ENCODE measurements at places on chromosomes 12 and 14.
A peak's percentile ranks its signal among the peaks of the same experiment; 100 is the strongest.

GRCh38 chr12:47819138-47819895, 386 bp downstream of the HDAC7 start:
- no peak for DNase-seq

- DNase-seq, result peak; percentile 80
These were observed 49.2 kb downstream of the DUSP16 start for GRCh38 chr12:12513416-12514006.

GRCh38 chr14:50675597-50675996, 7.5 kb upstream of the SAV1 start:
- no peak for DNase-seq

DNA sequence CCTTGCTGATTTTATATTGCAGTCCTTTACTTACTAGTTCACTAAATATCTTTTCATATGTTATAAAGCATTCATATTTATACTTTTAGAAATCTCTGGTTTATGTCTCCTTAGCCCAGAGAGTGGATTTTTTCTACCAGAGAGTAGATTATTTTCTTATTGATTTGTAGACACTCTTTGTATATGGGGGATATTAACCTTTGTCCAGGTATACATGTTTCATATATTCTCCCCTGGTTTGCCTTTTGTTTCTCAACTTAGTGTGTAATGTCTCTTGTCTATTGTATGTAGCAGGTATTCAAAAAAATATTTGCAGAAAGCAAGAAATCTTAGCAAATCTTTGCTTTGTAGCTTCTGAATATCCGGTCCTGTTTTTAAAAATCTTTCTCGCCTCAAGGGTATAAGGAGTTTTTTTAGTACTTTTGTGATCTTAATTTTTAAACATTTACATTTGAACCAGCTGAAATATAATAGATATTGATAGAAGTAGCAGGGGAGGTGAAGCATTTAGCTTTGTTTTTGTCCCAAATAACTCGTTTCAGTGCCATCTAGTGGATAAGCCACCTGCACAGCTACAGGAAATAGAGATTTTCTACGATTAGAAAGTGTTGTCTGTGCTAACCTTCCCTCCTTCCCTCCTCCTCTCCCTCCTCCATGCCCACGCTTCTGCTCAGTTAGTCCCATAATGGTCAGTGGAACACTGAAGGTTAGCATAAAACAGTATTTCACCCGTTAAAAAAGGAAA, 97.0 kb downstream of the PHETA1 start:
- no peak for DNase-seq

- no peak for DNase-seq
These were observed 13.0 kb upstream of the APOBEC1 start for GRCh38 chr12:7678744-7679143.

DNA sequence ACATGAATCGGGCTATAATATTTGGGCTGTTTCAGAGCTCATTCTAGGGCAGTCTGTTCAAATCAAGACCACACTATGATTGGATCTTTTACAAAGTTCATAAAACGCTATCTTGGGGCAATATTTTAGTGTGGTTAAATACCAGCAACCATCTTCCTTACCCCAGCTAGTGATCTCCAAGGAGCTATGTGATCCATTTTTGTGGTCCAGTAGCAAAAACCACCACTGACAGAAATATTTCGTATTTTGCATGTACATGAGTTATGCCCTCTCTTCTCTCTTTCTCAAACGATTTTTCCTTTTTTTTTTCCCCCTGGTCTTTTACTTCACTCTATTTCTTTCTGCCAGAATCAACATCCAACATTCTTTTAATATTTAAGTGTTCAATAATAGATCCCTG, 280.6 kb upstream of the KITLG start:
- DNase-seq, result no peak

DNA sequence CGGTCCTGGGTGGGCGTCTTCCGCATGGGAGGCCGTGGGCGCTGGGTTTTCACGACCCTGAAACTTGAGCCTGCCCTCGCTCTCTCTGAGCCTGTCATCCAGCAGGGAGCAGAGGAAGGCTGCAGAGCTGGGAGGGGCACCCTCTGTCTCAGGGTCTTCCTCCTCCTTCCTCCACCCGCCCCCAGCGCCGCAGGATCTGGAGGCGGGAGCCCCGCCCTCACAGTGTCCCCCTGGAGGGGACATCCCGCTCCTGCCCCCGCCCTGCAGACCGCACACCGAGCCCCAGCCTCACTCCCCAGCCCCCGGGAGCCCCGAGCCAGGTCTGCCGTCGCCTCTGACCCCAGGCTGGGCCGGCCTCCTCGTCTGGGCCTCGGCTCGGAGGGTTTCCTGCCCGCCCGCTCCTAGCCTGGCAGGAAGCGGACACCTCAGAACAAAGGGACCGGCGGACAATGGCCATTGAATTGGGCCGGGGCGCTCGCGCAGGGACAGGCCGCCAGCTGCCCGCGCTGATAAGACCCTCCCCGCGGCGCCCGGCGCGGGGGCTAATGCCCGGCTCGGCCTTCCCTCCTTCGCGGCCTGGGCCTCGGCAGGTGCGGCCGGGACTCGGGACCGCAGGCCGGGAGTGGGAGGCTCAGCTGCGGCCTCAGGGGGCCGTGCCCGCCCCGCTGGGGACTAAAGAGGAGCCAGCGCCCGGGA, 15.3 kb upstream of the NUDT14 start:
- no peak for DNase-seq

DNA sequence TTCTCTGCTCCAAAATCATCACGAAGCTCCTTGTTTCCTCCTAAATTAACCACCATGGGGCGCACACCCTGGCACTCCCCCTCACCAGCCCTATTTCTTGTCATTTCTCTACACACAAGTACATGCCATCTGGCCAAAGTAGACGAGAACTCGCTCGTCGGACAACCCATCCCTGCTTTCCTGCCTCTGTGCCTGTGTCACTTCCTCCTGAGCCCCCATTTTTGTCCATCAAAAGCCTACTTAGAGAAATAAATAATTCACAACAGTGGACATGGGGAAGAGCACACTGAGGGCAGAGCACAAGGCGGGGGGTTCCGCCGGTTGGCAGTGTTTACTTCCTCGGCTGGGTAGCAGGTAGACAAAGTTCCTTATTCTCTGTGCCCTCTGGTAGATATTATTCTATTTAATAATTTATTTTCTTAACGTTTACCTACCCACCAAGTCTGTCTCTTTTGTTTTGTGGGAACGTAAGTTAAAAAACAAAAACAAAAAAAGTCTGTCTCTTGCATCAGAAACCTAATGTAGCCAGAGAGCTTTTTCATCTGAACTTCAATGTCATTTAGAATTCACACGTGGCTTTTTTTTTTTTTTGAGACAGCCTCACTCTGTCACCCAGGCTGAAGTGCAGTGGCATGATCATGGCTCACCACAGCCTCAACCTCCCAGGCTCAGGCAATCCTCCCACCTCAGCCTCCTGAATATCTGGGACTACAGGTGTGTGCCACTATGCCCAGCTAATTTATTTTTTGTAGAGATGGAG, 6.0 kb downstream of the VPS37B start:
- DNase-seq, result no peak

- DNase-seq, result no peak
These were observed 426.7 kb downstream of the RAD51B start for GRCh38 chr14:68246074-68246785.

GRCh38 chr12:7581625-7582024, 78.0 kb upstream of the CD163 start:
- no peak for DNase-seq

DNA sequence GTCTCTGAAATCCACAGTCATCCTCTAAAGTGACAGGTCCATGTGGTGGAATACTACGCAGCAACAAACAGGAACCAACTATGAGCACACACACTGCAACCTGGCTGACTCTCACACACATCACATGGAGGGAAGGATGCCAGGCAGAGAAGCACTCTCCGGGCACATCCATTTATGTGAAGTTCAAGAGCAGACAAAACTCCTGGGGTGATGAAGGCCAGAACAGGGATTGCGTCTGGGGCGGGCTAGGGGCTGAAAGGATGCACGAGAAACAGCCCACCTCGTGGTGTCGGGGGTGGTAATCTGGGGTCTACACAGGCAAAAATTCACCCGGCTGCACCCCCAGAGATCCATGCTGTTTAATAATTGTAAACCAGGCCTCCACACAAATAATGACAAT, 100.2 kb downstream of the DICER1 start:
- no peak for DNase-seq

DNA sequence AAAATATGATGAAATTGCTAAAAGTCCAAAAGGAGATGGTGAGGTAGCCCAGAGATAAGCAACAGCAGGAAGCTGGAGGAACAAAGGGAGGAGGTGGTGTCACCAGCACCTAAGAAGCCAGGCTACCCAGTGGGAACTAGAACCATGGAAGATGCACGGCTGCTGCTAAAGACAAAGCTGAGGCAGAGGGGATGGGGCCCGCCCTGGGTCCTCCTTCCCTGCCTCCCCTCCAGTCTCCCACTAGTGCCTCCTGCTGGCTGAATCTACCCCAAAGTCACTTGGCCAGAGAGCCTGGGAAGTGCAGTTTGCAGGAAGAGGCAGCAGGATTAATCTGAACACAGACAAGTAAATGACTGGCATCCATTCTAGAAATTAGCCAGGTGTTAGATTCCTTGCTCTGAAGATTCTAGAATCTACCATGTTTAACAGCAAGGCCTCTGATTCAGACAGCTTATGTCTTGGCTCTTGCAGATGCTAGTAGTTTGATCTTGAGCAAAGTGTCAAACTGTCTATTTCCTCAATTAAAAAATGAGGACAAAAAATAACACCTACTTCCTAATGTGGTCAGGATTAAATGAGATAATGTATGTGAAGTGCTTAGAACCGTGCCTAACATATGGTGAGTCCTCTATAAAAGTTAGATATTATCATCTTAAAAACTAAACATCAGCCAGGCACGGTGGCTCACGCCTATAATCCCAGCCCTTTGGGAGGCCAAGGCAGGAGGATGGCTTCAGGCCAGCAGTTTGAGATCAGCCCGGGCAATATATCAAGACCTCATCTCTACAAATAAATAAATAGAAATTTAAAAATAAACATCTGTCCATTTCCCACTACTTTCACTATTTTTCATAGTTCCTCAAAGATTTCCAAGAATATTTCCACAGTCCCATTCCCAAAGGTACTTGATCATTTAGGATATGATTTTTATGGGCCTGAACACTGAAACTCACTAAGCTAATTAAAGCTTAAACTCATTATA, 5.8 kb upstream of the LRP10 start:
- DNase-seq, result no peak

DNA sequence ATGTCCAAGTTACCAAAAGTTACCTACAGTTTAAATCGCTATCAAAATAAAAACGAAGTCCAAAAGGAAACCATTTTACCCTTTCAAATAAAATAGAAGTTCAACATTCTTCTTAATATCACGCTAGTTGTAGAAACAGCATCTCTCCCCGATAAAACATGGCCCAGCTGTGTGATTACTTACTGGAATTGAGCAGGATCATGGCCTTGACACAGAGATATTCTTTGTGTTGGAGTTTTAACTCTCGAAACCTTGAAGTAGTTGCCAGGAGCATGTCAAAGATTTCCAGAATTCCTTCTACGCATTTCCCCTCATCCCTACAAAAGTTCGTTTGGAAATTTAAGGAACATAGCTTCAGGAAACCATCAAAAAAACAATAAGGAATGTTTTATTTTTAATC, 44.8 kb downstream of the ESR2 start:
- DNase-seq, result no peak

- no peak for DNase-seq
These were observed 174.4 kb upstream of the RPH3A start for GRCh38 chr12:112617153-112617505.

DNA sequence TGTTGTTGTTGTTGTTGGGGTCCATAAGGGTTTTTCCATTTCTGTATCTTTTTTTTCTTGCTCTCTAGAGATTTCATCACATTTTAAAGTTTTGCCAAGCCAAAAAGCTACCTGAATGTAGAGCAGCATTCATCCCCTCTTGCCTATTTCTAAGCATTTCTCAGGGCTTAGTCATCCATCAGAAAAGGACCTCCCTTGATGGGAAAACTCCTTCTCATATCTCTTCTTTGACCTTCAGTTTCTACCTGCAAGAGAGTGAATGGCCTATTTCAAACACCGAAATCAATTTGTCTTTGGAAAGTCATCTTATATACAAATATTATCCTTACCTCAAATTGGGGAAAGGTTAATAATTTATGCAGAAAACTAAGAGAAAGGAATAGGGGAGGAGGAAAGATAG, 4.5 kb downstream of the MYBPC1 start:
- no peak for DNase-seq

DNA sequence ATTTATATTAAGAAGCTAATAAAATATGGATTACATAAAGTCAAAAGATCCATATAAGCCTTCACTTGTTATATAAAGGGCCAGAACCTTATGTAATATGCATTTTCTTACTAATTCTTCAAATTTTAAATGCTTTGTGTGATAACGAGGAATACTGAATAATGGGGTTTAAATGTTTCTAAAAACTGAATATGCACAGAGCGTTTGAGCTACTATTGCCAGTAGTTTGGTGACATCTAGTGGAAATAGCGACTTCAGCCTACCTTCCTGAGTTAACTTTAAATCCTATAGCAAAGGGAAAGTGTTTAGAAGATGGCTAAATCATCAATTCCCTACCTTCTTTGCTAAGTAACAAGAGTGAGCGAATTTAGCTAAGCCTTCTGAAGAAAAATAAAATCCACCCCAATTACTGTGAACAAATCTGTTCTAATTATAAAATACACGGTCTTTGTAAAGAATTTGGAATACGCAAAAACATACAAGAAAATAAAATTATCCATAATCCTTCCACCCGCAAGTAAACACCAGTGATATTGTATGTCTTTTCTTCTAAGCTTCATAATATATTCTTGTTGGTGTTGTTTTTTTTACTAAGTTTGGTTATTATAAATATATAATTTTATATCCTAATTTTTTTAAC, 115.5 kb upstream of the G2E3 start:
- DNase-seq, result peak; percentile 72

DNA sequence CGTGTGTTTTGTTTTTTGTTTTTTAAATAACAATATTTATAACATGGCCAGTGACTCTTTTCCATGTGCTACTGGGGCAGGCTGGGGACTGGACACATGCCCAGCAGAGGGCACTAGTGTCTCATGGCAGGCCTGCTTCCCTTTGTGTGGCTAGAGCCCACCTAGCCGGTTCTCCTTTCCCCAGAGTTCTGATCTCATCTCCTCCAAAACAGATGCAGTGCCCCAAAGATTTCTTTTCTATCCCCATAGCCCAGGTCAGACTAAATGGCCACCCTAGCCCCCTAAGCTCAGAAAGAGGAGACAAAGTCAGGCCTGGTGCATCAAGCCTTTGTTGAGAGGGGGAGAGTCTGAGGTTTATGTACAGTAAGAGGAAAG, 21.2 kb downstream of the PRPF40B start:
- DNase-seq, result peak; percentile 84

DNA sequence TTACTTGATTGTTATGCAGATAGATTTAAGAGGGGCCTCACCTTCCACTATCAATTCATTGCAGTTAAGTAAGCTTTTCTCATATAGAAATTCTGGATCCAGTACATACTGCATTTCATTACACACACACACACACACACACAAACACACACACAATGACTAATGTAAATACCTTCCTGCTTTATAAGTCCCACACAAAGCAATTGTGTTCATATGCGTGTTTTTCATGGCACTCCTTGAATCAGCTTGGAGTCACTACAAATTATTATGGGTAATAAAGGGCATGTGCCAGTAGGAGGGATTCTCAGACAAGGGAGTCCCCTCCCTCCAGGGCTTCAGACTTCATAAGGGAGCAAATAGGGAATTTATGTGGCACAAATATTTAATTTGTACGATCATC, 4.5 kb downstream of the MIPOL1 start:
- DNase-seq, result no peak

GRCh38 chr12:57104292-57104910, 6.8 kb downstream of the STAT6 start:
- no peak for DNase-seq

- DNase-seq, result no peak
These were observed 46.3 kb downstream of the PTPRQ start for GRCh38 chr12:80490329-80490728.

GRCh38 chr12:5785601-5786000, 159.5 kb downstream of the ANO2 start:
- DNase-seq, result no peak

GRCh38 chr12:12372946-12373722, 16.3 kb downstream of the BORCS5 start:
- no peak for DNase-seq

All from pons (tissue), 1 donor.